ENCODE measurements at places on chromosomes 7 and 10. TPM values are rescaled to one million over a fixed set of nuclear protein-coding genes. Genes with fewer than 3 reads are reported as not detected.

GRCh38 chr7:3399858-3400257 lies 98.8 kb downstream of the SDK1 start:
- DNase-seq: no peak

DNA sequence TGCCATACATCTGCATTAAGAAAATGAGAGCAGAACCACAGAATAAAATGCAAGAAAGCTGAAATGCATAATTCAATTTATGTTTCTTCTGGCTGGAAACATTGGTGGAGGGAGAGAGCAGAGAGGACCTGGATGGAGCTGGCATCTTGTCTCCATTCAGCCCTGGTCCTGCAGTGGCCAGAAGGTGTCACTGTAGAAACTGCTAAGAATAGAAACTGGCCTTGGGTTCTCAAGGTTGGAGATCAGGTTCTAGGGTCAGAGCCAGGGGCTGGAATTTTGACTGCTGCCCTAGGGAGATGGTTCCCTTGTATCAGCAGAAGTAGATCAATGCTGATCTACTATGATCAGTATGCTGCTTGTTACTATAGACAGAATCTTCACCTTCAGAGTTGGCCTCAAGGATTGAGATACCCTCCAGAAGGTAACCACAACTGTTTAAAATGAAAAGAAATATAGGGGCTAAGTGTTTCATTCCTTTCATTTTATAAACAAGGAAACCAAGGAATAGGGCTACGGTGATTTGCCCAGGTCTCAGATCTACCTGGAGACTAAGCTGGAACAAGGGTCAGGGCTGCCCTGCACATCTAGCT lies 13.1 kb downstream of the TAS2R41 start:
- no peak for DNase-seq

DNA sequence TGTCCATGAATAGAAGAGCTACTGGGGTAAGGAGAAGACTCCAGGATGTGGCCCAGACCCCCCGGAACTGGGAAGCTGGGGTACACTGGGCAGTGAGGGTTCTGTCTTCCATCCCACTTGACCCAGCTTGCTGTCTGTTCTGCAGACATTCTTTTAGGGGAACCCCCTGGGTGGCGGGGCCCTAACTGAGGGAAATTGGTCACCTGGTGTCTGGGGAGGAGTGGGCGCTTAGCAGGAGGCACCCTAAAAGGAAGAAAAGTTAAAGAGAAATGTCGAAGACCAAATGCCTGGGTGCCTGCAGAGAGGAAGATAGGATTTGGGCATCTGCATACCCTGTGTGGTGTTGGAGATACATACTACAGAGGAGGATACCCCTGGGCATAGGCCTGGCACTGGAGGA lies 1.0 kb downstream of the AP1S1 start:
- no peak for DNase-seq

DNA sequence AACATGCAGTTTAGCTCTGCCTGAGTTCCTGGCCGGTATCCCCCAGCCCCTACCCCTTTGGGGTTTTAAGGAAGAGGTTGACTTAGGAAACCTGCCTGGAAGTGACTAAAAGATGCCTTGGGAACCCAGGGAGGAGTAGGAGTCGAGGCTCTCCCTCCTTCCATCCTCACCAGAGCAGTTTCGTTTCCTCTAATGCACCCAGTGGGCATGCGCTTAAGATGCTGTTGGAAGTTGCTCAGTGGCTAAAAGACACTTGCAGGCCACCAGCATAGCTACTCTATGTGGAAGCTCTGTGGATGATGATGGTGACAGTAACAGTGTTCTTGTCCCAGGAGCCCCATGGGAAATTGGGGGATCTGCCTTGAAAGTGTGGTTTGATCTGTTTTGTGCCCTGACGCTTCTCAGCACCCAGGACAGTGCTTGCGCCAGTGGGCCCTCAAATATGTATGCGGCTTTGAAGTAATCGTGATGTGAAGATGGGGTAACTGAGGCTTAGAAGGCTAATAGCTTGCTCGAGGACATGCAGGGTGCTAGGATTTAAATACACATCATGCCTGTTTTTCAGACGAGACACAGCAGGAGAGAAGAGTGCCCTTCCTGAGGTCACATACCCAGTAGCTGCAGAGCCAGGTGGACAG lies 32.0 kb downstream of the TBATA start:
- no peak for DNase-seq

DNA sequence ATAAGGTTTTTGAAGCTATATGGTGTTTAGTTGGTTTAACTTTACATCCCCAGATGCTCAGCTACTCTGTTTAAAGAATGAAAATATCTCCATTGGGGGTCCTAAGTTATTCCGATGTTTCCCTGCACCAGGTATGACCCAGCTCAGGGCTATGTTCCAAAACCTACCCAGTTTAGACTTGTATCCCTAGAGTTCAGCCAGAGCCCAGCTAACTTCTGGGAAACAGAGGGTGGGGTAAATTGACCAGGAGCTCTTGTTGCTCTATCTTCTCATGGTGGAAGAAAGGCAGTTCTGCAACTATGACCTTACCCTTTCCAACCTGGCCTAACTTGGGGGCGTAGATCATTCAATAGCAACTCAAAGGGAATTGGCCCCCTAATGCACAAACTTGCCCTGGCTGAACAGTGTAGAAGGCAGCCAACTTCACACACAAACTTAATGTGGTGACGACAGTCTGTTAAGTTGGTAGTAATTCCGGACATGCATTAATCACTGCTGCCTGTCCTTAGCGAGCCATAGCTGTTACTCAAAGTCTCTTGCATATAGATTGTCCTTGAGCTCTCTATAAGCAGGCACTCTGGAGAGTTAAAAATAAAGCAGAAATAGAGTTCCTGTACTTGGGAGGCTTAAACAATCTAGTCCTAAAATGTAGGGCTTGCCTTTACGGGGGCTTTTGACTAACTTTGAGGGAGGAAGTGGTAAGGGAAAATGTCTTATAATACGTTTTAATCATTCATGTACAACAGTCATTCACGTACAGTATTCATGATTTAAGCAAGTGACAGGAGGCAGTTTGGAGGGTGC lies 5.3 kb upstream of the ZNRF2 start:
- no peak for DNase-seq

Gene MCM10
- total RNA-seq: 0.32 TPM

Gene EFCAB10
- total RNA-seq: not detected

Gene C10orf67
- total RNA-seq: not detected

Measured in psoas muscle (tissue), 8 donors.